ENCODE measurements at places on chromosomes 1 and 21.

DNA sequence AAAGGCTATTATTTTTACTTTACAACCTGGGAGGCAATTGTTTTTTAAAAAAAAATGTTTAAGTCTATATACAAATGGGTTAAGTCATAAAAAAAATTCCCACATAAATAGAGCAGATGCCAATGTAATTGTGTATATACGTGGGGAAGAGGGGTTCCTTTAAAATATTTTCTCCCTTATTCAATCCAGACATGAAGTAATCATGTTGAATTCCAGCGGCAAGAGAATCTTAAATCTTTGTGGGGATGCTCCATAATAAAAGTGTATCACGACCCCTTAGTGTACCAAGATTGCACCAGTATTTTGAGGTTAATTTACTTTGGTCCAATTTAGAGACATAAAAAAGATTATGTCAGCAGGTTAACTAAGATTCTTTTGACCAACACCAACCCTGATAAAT is 62.1 kb downstream of the ARID4B start:
- peaks cover 27% of the 10 kb centered on the region for H3K4me1 ChIP-seq
- H3K4me3 ChIP-seq: no peak overlapping the region
- H3K27me3 ChIP-seq: no peaks in the 10 kb centered on the region
- no peaks in the 10 kb centered on the region for H3K36me3 ChIP-seq
- DNase-seq: no peak

DNA sequence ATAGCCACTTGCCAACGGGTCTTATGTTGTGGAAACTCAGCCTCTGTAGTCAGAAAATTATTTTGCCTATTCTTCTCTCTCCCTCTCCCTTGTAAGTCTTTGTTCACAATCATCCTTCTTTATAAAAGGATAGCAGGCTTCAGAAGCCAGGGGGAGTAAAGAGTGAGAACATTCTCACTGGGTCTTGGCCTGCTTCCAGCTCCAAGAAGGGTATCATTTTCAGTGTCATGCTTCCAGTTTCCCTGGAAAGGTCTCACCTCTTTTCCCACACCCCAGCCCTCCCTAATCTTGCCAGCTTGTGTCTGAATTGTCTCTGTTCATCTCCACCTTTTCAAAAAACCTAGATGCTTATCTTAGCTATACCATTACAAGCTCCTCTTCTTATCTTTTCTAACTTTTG is 346.2 kb upstream of the LRRC7 start:
- no peak overlapping the region for H3K4me3 ChIP-seq
- H3K36me3 ChIP-seq: no peaks in the 10 kb centered on the region
- DNase-seq: no peak
- H3K27ac ChIP-seq: no peak overlapping the region
- no peaks in the 10 kb centered on the region for H3K4me1 ChIP-seq
- no peaks in the 10 kb centered on the region for H3K27me3 ChIP-seq

GRCh38 chr1:38670544-38671122 is 188.9 kb downstream of the RRAGC start:
- H3K27me3 ChIP-seq: no peaks in the 10 kb centered on the region
- no peaks in the 10 kb centered on the region for H3K36me3 ChIP-seq
- H3K27ac ChIP-seq: no peak overlapping the region

GRCh38 chr1:1672181-1672965 is 13.6 kb upstream of the CDK11B start:
- no peak overlapping the region for H3K27ac ChIP-seq
- peaks cover 35% of the 10 kb centered on the region for H3K36me3 ChIP-seq
- H3K4me1 ChIP-seq: no peaks in the 10 kb centered on the region
- no peak for DNase-seq
- no peaks in the 10 kb centered on the region for H3K27me3 ChIP-seq

GRCh38 chr1:44251989-44252671 is 38.9 kb downstream of the DMAP1 start:
- no peaks in the 10 kb centered on the region for H3K27me3 ChIP-seq
- DNase-seq: no peak
- H3K4me1 ChIP-seq: no peaks in the 10 kb centered on the region
- H3K4me3 ChIP-seq: no peak overlapping the region
- no peaks in the 10 kb centered on the region for H3K36me3 ChIP-seq

- H3K27ac ChIP-seq: no peak overlapping the region
- H3K4me3 ChIP-seq: no peak overlapping the region
- no peaks in the 10 kb centered on the region for H3K4me1 ChIP-seq
- H3K27me3 ChIP-seq: no peaks in the 10 kb centered on the region
- no peaks in the 10 kb centered on the region for H3K36me3 ChIP-seq
Observed at GRCh38 chr1:229129301-229130027, 141.4 kb upstream of the RAB4A start.

DNA sequence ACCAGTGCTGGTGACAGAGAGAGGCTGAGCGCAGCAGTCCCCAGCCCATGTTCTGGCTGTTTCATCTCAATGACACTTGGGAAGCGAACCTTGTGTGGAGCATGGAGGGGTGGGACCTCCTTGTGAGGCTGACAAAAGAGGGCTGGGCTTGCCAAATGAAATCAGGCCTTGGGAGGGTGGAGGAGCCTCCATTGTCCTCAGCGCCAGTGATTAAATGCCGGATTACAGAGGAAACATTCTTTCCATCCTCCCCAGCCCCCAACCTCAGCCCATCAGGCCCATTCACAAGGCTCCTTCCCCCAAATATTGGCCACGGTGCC is 63.3 kb upstream of the PAXBP1 start:
- H3K27me3 ChIP-seq: no peaks in the 10 kb centered on the region
- H3K4me1 ChIP-seq: no peaks in the 10 kb centered on the region
- no peak overlapping the region for H3K4me3 ChIP-seq

GRCh38 chr1:1919304-1920056 is 401 bp upstream of the TMEM52 start:
- no peaks in the 10 kb centered on the region for H3K27me3 ChIP-seq
- peak; percentile 72 for DNase-seq

DNA sequence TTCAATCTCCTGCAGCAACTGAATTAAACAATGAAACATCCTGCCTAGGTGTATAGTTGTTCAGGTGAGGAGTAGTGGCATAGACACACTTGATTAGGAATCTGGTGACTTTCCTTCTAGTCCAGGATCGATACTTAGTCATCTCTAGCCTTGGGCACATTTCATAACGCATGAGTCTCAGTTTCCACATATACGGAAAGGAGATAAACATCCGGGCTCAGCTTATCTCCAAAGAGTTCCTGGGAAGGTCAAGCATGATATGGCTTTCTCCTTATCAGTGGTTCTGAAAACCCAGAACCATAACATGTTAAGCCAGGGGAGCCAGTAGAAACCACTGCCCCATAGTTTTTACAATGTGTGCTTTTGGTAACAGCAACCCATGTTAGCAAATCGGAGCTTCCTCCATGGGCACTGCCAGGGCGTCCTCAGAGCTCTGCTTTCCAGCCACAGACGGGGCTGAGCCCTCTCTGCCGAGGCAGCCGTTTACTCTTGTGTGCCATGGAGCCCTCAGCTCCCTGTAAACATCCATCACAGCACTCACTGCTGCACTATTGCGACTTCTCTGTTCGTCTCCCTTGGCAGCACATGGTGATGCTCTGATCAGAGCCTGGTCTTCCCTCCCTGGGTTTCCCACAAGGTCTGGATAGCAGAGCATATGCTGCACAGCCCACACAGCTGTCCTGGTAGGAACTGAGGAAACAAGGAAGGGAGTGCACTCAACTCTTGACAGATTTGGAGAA is 34.6 kb downstream of the RUNX1 start:
- no peak for DNase-seq
- no peaks in the 10 kb centered on the region for H3K36me3 ChIP-seq
- H3K4me1 ChIP-seq: no peaks in the 10 kb centered on the region
- H3K27ac ChIP-seq: no peak overlapping the region

GRCh38 chr21:45439161-45439872 is 34.4 kb downstream of the COL18A1 start:
- peak; percentile 43 for DNase-seq
- no peaks in the 10 kb centered on the region for H3K36me3 ChIP-seq
- peaks cover 26% of the 10 kb centered on the region for H3K4me1 ChIP-seq

- H3K27ac ChIP-seq: no peak overlapping the region
- no peak for DNase-seq
- H3K36me3 ChIP-seq: no peaks in the 10 kb centered on the region
- H3K4me3 ChIP-seq: no peak overlapping the region
Observed at GRCh38 chr1:6483017-6483760, 8.3 kb downstream of the PLEKHG5 start.

DNA sequence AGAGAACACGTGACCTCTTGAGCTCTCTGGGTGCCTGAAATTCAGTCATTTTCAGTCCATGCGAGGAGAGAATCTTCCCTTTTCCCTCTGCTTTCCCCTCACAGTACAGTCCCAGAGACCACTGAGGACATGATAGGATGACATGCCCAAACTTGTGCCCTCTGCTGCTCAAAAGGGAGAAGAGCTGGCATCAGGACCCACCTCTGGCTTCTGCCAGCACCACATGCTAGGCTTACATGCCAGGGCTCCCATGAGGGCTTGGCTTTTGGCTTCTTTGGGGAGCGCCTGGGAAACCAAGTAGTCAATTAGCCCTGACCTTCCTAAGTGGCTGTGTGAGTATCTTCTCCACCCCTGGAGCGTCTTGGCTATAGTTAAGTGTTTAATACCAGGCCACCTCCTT is 13.8 kb upstream of the KCNQ4 start:
- peaks cover 20% of the 10 kb centered on the region for H3K36me3 ChIP-seq
- H3K4me3 ChIP-seq: no peak overlapping the region
- H3K4me1 ChIP-seq: no peaks in the 10 kb centered on the region
- DNase-seq: no peak

DNA sequence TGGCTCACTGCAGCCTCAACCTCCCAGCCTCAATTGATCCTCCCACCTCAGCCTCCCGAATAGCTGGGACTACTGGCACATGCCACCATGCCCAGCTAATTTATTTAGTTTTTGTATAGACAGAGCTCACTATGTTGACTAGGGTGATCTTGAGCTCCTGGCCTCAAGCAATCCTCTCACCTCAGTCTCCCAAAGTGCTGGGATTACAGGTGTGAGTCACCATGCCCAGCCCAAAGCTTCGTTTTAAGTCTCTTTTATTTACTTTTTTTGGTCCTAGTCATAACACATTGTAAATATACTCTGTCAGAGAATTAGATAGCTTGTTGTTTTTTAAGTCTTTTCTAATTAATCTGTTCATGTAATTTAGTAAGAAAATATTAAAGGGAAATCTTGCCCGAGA is 42.8 kb downstream of the KCNK1 start:
- H3K4me3 ChIP-seq: no peak overlapping the region
- H3K36me3 ChIP-seq: no peaks in the 10 kb centered on the region
- no peaks in the 10 kb centered on the region for H3K27me3 ChIP-seq
- no peaks in the 10 kb centered on the region for H3K4me1 ChIP-seq

- no peak for DNase-seq
- H3K27ac ChIP-seq: no peak overlapping the region
- no peaks in the 10 kb centered on the region for H3K36me3 ChIP-seq
- H3K27me3 ChIP-seq: no peaks in the 10 kb centered on the region
- H3K4me1 ChIP-seq: no peaks in the 10 kb centered on the region
Observed at GRCh38 chr1:232381394-232382100, 248.4 kb downstream of the SIPA1L2 start.

DNA sequence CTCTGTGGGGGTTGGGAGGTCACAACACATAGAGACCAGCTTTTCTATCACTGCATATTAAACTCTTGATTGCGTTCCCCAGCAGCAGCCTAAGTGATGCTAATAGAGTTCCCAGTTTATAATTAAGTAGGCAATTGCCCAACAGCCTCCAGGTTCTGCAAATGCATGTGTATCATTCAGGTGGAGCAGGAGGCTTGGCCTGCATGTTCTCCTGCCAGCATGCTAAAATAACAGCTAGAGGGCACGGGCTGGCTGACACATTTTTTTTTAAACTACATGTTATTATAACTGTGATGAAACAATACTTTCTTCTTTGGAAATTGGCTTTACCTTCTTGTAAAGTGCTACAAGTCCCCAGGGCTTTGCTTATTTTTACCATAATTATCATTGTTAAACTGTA is 10.4 kb downstream of the TCHH start:
- DNase-seq: no peak
- H3K4me3 ChIP-seq: no peak overlapping the region
- H3K27me3 ChIP-seq: peaks cover 4% of the 10 kb centered on the region
- no peak overlapping the region for H3K27ac ChIP-seq
- no peaks in the 10 kb centered on the region for H3K36me3 ChIP-seq

DNA sequence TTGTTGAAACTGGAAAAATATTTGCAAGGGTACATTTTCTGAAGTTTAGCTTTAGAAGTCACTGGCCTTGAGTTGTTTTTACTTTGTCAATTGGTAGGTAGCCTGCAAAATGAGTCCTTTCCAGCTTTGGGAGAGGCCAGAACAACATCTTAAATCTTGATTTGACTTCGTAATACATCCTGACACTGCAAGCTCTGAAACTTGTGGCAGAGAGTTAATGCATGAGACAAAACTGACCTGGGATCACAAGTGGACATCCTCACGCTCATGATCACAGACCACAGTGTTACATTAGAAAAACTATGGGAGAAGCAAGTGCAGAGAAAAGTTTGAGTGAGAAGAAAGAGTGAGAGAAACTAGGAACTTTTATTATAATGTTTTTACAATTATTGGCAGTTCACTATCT is 550.9 kb downstream of the USP25 start:
- H3K27ac ChIP-seq: no peak overlapping the region
- H3K4me3 ChIP-seq: peak overlapping the region; percentile 49
- DNase-seq: no peak
- H3K36me3 ChIP-seq: no peaks in the 10 kb centered on the region

DNA sequence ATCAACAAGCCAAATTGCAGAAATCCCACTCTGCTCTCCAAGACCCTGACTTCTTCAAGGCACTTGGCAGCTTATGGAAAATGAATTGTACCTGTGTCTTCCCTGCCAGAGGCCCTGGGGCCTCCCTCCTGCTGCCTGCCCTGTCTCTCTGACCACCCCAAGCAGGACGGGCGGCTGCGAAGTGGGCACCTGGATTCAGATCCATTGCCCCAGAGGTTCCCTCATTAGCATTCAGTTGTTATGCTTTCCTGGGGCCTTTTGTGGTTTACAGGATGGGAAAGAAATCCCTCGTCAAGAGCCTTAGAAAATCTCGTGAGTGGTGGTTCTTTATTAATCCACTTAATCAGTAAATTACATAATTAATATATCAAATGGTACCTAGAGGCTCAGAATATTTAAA is 179.3 kb downstream of the TNR start:
- DNase-seq: no peak
- H3K4me3 ChIP-seq: no peak overlapping the region
- H3K36me3 ChIP-seq: no peaks in the 10 kb centered on the region
- H3K27ac ChIP-seq: no peak overlapping the region
- no peaks in the 10 kb centered on the region for H3K4me1 ChIP-seq

GRCh38 chr1:89064632-89065031 is 376 bp downstream of the GBP1 start:
- H3K4me1 ChIP-seq: peaks cover 17% of the 10 kb centered on the region
- DNase-seq: no peak
- H3K27ac ChIP-seq: peak overlapping the region; percentile 87
- no peaks in the 10 kb centered on the region for H3K27me3 ChIP-seq
- H3K36me3 ChIP-seq: no peaks in the 10 kb centered on the region
- H3K4me3 ChIP-seq: peak overlapping the region; percentile 91

Measured in thoracic aorta (tissue), 2 donors.